ENCODE measurements at places on chromosomes 11 and 22.

DNA sequence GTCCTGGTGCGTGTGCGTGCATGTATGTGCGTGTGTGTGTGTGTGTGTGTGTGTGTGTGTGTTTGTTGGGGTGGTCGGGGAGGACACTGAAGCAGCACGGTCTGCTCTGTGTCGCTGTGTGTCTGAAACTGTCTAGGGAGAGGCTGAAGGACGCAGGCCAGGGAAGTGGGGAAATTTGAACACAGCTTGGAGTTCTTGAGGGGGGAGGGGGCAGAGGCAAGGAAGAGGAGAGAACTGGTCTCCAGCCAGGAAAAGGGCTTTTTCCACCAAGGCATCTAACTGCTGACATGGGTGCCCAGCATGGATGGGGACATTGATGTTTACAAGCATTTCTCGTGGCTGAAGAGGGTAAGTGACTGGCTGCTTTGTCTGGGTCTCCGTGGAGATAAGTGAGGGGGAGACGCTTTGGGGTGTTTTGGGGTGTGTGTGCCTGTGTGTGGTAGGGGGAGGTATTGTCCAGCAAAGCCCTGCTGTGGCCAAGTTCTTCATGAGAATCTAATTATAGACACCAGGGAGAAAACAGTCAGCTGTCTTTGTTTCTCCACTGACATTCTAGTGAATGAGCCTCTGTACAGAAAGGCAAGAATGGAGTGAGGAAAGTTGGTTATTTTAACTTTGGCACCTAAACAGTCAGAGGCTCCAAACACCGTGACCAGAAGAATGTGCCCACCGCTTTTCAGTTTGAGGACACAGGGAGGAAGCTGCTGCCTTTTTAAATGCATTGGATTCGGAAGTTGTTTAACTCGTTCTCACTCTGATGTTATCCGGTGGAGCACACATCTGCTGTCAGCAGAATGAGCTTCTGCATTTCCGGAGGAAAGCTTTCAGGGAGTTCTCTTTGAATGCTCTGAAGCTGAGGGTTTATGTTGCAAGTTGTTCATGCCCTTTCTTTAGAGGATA is 63.7 kb downstream of the PPFIBP2 start:
- DNase-seq: no peak

- no peak for DNase-seq
These were observed 44.5 kb downstream of the FEZ1 start for GRCh38 chr11:125451400-125452124.

DNA sequence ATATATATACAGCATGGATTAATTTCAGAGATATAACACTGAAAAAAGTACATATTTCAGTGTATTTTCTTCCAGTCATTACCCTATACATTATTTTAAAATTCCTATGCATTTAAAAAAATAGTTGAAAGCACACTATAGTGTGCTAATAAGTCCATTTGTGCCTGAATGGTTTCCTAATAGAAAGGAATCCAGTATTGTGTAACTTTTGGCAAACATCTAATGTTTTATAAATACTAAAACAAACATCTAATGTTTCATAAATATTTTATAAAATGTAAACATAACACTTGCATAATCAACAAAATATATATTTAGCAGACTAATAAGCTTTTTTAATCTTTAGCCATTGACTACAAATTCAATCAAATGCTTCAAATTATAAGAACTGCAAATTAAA is 126.6 kb upstream of the FIBIN start:
- no peak for DNase-seq

DNA sequence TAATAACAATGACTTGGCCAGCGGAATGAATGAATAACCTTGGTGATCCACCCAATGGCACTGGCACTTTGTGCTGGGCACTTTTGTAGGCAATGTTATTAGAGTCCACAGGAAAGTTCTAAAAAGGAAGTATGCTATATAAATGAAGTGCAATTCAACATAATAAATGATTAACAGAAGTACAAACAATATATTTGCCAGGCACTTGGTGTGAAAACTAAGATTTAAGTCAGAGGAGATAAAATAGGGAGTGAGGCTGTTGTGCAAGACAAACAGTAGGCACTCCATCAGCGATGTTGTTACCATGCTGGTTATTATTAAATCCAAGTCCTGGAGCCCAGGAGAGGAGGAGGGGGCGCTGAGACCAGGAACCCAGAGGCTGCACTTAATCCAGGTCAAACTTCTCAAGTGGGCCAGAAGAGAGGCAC is 173.8 kb downstream of the LARGE1 start:
- DNase-seq: no peak

DNA sequence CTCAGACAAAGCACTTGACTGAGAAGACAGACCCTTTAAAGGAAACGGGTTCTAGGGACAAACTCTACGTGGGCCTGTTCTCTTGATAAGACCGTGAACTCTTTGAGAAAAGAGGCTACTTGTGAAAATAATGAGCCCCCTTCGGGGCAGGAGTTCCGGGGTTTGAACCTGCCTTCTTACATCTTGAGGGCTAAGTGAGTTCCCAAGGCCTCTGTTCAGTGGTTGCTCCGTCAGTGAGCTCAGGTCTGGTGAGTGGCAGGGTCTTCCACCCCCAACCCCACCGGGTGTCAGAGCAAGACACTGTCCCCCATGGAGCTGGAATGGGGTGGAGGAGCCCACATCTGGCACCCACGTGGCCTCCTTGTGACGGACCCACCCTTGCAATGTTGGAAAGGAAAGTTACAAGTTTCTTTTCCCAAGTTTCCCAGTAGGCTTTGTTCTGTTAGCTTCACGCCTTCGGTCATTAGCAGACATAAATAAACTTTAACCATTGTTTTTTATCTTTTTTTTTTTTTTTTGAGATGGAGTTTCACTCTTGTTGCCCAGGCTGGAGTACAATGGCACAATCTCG is 6.3 kb upstream of the SAMM50 start:
- DNase-seq: no peak

- DNase-seq: no peak
These were observed 5.9 kb downstream of the ZNF215 start for GRCh38 chr11:6932145-6932544.

DNA sequence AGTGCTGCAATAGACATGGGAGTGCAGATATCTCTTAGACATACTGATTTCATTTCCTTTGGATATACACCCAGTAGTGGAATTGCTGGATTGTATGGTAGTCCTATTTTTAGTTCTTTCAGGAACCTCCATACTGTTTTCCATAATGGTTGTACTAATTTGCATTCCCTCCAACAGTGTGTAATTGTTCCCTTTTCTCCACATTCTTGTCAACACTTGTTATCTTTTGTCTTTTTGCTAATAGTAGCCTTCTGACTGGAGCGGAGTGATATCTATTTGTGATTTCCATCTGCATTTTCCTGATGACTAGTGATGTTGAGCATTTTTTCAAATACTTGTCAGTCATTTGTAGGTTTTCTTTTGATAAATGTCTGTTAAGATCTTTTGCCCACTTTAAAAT is 128.9 kb downstream of the CTNND1 start:
- DNase-seq: no peak

- DNase-seq: no peak
These were observed 200.8 kb downstream of the LUZP2 start for GRCh38 chr11:24697522-24698111.

DNA sequence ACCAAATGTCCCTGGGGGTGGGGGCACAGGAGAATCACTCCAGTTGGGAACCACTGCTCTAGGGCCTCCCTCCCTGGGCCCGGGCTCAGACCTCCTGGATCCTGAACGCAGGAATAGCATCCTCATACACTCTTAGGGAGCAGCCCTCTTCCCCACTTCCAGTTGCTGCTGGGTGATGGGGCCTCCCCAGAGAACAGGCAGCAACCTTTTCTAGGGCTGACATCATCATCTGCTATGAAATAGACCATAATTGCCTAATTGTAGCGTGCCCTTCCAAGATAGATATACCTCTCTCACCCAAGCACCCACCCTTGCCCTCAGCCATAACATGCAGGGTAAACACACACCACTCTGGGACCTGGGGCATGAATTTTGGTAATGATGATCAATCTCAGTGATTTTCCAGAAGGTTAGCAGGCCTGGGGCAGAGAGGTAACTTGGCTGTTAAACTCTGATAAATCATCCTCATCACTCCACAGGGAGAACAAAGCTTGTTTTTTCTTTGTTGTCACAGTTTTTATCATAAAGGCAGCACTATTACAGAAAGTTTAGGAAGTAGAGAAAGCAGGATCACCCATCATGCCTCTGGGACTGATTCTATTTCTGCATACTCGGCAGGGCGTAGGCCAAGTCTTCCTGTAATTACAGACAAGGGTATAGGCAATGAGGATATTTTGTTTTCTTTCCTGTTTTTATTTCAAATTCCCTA is 88.3 kb upstream of the PRDM11 start:
- no peak for DNase-seq

- DNase-seq: no peak
These were observed 11.0 kb downstream of the ASCC2 start for GRCh38 chr22:29827091-29827490.

DNA sequence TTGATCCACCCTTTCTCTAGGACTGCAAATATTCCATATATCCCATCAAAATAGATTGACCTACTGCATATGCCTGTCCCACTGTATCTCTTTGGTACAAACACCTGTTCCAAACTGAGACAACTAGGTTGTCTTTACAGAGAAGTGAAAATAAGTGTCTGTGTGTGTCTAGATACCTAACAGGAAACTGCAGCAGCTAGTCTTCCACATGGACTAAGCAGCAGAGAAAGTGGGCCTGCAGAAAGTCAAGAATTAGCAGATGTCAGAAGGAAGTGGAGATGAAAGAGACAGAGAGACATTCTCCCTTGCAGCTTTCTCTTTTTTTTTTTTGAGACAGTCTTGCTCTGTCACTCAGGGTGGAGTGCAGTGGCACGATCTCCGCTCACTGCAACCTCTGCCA is 3.9 kb upstream of the RAB39A start:
- DNase-seq: no peak

- DNase-seq: no peak
These were observed 28.0 kb upstream of the CRKL start for GRCh38 chr22:20889025-20889704.

- DNase-seq: no peak
These were observed 47.5 kb upstream of the ME3 start for GRCh38 chr11:86719781-86720463.

DNA sequence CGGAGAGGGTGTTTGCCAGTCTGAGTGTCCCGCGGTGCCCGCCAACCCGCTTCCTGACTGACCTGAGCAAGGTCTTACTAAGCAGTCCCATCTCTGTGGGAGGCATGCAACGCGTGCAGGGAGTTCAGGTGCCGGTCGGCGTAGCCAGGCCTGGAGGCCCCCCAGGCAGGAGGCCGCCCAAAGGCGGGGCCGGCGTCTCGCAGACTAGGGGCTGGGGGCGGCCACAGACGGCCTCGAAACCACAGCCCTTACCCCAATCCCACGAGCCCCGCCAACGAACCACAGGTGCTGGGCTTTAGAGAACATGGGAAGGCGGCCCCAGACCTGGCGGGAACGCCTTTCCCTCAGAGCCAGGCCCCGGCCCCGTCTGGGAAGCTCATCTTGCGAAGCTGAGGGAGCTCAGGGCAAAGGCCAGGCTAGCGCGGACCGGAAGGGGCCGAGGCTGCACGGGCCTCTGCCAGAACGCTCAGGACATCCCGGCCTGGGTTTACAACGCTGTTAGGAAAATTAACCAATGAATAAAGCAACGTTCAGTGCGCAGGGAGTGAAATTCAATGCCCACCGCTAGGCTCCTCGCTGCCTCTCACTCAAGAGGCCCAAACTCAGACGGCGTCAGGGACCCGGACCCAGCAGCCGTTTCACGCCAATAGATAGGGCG is 2.1 kb upstream of the MTFP1 start:
- no peak for DNase-seq

DNA sequence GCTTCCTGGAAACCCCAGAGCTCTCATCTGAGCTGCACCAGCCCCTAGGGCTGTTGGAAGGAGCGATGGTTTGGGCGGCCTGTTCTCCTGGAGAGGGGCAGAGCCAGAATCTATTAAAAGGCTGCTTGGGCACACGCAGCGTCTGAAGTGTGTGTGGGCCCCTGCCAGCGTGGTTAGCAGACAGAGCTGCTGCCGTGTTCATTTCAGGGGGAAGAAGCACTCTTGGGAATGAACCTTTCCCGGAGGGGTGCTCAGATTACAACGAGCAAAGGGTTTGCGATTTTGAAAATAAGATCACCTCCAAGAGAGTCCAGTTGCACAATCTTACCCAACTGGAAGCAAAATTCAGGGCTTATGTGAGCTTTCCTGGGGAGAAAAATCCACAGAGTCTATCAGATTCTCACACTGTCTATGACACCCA is 12.9 kb downstream of the ANO1 start:
- DNase-seq: no peak

DNA sequence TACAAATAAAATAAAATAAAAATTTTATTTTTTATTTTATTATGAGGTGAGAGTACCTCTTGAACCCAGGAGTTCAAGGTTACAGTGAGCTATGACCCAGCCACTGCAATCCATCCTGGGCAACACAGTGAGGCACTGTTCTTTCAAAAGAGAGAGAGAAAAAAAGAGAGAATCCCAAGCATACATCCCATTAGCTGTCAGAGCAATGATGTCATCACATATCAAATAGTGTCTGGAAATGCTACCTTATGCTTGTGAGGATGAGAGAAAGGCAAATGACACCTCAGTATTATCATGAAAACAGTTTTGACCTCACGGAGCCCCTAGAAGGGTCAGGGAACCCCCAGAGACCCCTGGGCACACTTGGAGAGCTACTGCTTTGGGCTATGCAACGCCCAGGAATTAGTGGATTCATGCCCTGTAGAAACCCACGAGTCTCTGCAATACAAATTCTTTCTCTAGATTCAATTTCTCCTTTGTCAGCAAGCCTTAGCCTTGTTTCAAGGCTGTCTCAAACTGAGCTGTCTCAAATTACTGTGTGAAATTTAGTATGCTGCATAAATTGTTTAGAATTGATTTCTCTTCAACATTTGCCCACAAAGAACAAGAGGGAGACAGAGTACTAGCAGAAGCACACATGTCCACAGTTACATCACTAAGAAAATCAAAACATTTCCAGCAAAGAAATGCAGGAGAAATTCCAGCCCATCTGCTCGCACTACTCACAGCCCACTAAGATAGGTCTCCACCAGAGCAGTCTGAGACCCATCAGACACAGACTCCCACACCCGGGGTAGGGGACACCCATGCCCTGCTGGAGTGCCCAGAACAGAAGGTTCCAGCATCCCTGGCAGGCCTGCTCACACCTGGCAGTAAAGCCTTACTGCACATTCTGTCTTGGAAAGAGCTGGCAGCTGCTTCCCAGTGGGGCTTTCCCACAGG is 18.1 kb downstream of the DGCR2 start:
- DNase-seq: no peak

DNA sequence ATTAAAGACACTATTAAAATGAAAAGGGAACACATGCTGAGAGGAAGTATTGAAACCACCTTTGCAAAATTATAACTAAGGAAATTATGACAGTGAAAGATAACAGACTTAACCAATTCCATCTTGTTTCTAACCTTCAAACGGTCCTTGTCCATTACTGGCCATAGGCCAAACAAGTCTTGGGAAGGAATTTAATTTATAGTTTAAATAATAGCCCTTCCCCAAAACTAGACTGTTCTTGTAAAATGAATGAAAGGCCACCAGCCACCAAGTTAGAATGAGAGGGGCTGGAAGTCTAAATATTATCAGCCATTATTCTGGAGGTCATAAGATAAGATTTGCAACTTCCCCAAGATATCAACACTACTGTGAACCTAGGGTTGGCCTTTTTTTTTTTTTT is 1.8 kb upstream of the TALDO1 start:
- no peak for DNase-seq
